ENCODE measurements at places on chromosomes 5 and 9.

GRCh38 chr9:3200331-3200774 is 325.4 kb downstream of the RFX3 start:
- DNase-seq = no peak

- DNase-seq = no peak
Observed at GRCh38 chr9:82101475-82101874, 112.9 kb downstream of the SPATA31D1 start.

- DNase-seq = no peak
Observed at GRCh38 chr5:27769748-27770402, 731.5 kb upstream of the CDH9 start.

DNA sequence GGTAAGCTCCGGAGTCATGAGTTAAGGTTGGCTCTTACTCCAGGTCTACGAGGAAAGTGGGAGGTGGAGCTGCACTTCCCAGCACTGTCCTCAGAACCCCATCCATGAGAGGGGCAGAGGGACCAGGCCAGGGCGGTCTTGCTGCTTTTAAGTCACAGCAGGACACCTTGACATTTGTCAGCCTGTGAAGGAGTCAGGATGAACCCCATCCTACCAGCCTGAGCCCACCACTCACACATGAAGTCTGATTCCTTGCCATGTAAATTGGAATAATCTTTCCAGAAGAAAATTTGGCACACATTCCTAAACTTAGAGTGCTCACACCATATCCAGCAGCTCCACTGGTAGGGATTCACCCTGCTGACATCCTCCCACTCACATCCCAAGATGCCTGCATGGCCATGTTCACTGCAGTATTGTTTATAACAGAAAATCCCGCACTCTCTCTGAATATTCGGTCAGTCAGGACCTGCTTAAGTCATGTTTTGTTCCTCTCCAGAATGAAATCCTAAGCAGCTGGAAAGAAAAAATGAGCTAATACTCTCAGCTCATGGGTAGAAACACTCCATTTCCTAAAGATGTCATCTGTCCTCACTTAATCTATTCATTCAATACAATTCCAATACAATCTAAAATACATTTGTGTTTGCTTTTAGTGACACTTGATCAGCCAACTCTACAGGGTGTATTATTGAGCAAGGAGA is 79.3 kb upstream of the COL5A1 start:
- DNase-seq = no peak

GRCh38 chr9:91495450-91495849 is 71.8 kb upstream of the NFIL3 start:
- DNase-seq = no peak

GRCh38 chr5:52983731-52984636 is 5.2 kb upstream of the ITGA2 start:
- DNase-seq = no peak

- no peak for DNase-seq
Observed at GRCh38 chr5:135269199-135269598, 129.8 kb downstream of the MACROH2A1 start.

DNA sequence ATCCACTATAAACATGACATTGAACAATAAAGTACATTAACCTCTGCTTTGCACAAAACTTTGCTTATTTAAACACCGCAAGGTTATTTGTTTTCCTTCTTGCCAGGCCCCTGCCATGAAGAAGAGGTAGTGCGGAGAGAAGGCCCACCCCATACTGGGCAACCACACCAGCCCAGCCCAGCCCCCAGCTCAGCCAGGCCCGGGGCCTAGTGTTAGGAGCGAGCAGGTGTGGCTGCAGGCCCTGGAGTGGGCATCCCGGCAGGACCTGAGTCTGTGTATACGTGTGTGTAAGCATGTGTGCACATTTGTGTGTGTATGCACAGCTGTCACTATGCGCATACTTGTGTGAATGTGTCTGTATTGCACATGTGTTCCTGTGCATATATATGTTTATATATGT is 90.4 kb upstream of the MVB12B start:
- DNase-seq = no peak

- DNase-seq = no peak
Observed at GRCh38 chr9:14908295-14909180, 1.7 kb downstream of the FREM1 start.

- no peak for DNase-seq
Observed at GRCh38 chr9:86645303-86645702, 291.1 kb upstream of the TUT7 start.

GRCh38 chr9:17744786-17745185 is 165.9 kb downstream of the SH3GL2 start:
- DNase-seq = no peak

- DNase-seq = no peak
Observed at GRCh38 chr5:180179442-180180420, 29.3 kb downstream of the RASGEF1C start.

- DNase-seq = no peak
Observed at GRCh38 chr5:174692982-174693422, 31.4 kb upstream of the MSX2 start.

- no peak for DNase-seq
Observed at GRCh38 chr9:92707530-92707929, 37.6 kb upstream of the IPPK start.

GRCh38 chr5:33675958-33676464 is 215.8 kb downstream of the ADAMTS12 start:
- no peak for DNase-seq

GRCh38 chr9:80097476-80097875 is 525.7 kb downstream of the TLE4 start:
- DNase-seq = no peak

DNA sequence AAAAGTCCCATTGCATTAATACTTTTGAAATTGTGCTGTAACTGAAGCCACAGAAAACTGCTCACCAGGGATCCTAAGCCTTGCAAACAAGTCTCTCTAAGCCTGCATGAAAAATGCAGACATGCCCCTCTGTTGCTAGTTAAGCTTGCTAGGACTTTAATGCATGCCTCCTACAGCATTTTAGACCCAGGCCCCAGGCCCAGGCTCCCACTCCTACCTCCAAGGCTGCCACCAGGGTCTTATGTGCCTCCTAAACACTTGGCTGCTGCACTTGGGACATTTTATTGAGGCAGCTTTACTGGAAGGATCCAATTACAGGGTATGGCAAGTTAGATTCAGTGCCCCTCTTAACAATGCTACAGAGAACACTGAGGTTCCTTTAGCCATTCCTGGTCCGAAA is 467.3 kb upstream of the CLINT1 start:
- DNase-seq = no peak

GRCh38 chr5:138635265-138635664 is 60.1 kb upstream of the HSPA9 start:
- DNase-seq = no peak

DNA sequence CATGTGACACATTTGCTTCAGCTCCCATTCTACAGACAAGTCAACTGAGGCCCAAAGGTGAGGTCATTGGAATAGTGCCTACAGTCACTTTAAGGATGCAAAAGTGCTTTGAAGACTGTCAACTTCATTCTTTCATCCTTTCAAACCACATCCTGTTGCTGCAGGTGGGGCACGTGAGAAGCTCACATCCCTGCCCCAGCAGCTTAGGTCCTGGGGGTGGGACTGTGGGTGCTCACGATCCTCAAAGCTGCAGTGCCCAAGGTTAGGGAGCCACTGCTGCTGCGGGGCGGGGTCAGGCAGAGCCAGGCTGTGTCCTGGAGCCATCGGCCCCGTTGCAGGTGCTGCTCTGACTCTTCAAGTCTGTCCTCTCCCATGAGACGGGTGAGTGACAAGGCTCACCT is 57.9 kb upstream of the IER5L start:
- no peak for DNase-seq

- DNase-seq = no peak
Observed at GRCh38 chr9:70475211-70475610, 60.8 kb upstream of the KLF9 start.

- DNase-seq = peak; percentile 72
Observed at GRCh38 chr5:36600917-36601527, 5.4 kb upstream of the SLC1A3 start.

DNA sequence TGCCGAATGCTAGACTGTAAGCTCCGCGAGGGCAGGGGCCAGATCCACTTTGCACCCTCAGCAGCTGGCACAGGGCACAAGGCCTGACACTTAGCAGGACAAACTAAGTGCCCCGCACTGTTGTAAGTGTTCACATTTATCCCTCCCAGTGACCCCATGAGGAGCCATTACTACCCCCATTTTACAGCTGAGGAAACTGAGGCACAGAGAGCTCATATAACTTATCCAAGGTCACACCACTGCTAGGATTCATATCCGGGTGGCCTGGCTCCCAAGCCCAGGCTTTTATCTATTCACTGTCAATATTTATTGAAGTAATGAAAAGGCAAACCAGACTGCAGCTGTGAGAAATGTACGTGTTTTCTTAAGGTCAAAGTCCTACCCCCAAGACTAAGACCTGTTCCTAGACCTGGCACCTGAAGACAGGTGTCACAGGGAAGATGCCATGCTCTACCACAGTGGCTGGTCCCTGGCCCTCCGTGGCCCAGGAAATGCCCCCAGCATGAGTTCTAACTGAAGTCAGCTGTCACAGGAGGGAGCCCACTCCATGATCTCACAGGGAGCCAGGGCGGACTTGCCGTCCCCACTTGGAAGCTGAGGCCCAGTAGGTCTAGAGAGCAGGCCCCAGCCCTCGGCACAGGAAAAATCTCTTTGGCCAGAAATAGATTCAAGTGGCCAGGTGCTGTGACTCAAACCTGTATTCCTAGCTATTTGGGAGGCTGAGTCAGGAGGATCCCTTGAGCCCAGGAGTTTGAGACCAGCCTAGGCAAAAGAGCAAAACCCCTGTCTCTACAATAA is 74.7 kb upstream of the IL17B start:
- DNase-seq = no peak

DNA sequence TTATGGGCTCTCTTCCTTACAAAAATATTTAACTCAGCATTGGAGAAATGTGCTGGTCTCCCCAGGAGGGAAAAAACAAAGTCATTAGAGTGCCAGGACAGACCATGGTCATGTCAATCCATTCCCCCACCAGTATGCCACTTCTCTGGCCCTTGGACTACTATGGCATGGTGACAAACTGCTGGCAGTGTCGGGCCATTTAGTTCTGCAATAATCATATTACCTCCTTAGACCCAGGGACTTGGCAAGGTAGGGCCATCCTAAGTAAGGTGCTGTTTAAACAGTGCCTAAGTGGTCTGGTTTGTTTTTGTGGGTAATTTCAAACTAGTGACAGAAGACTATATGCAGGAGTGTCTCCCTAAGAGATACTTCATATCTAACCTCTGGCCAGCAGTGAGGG is 177.8 kb upstream of the STK32A start:
- no peak for DNase-seq

- DNase-seq = no peak
Observed at GRCh38 chr5:124210111-124210910, 536.1 kb downstream of the ZNF608 start.

GRCh38 chr9:121557581-121558447 is 58.2 kb upstream of the GGTA1 start:
- no peak for DNase-seq

- no peak for DNase-seq
Observed at GRCh38 chr5:125357660-125358059, 611.2 kb upstream of the ZNF608 start.

- no peak for DNase-seq
Observed at GRCh38 chr5:20241351-20241750, 253.4 kb upstream of the CDH18 start.

GRCh38 chr9:107087222-107087621 is 195.9 kb upstream of the RAD23B start:
- DNase-seq = no peak

- no peak for DNase-seq
Observed at GRCh38 chr5:77743181-77743580, 33.0 kb downstream of the TBCA start.

DNA sequence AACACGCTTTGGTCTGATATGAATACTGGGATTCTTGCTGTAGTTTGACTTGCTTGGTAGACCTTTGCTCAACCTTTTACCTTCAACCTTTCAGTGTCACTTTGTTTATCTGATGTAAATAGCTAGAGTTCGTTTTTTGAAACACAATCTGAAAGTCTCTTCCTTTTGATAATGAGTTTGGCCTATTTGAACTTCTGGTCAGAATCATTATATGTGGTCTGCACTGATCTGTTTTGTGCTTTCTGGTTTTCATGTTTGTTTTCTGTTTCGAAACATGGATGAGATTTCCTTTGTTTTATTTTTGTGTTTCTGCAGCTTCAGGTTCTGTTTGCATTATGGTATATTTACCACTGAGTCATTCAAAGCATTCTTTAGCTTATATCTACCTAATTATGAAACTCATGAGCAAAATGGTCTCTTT is 217.5 kb downstream of the GABBR2 start:
- DNase-seq = no peak

DNA sequence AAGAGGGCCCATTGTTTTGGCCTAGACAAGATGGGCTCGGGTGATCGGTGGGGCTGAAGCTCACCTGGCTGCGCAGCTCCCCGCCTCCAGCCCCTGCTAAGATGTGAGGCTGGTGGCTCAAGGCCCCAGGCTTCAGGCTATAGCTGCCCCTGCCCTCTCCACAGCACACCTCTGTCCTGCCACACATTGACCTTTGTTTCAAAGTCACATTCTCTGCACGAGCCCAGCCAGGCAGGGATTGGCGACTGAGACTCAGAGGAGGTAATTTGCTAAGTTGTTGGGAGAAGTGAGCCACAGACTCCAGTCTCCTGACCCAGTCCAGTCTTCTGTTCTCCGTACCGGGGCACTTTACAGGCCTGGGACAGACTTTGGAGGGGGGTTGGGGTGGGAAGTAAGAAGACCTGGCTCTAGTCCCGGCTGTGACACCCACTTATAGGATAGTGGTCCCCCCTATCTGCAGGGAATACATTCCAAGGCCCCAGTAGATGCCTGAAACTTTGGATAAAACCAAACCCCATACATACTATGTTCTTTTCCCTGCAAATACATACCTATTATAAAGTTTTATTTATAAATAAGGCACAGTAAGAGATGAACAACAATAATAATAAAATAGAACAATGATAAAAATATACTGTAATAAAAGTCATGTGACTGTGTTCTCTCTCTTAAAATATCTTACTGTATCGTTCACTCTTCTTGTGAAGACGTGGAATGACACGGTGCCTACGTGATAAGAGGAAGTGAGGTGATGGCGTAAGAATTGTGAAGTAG is 13.3 kb downstream of the PDGFRB start:
- no peak for DNase-seq

- DNase-seq = no peak
Observed at GRCh38 chr5:15774632-15775031, 274.7 kb downstream of the FBXL7 start.
